ENCODE measurements at places on chromosomes 3 and 15. TPM values are rescaled to one million over a fixed set of nuclear protein-coding genes. Genes with fewer than 3 reads are reported as not detected.

Gene FANCD2OS
- total RNA-seq: not detected

Gene CLDN11
- total RNA-seq: 12.3 TPM

Gene SAMMSON
- 0.47 TPM for total RNA-seq

Gene MYL3
- total RNA-seq: not detected

Gene GMPS
- 50.2 TPM for total RNA-seq

Gene MUC4
- not detected for total RNA-seq

Gene EEF1AKMT4
- 0.94 TPM for total RNA-seq

Gene USP50
- 1.1 TPM for total RNA-seq

Gene MESP1
- 1.6 TPM for total RNA-seq

Gene CTXND1
- total RNA-seq: 0.31 TPM

Gene MINAR1
- 3.6 TPM for total RNA-seq

Gene IL17RC
- 4.5 TPM for total RNA-seq

Gene CHST13
- total RNA-seq: not detected

Gene PRKAR2A
- 29.2 TPM for total RNA-seq
